ENCODE measurements at places on chromosomes 11 and 22. TPM values are rescaled to one million over a fixed set of nuclear protein-coding genes. Genes with fewer than 3 reads are reported as not detected.

IGLL1 gene
- not detected for total RNA-seq

OR52E5 gene
- not detected for total RNA-seq

AP5B1 gene
- total RNA-seq = 17.4 TPM

DNA sequence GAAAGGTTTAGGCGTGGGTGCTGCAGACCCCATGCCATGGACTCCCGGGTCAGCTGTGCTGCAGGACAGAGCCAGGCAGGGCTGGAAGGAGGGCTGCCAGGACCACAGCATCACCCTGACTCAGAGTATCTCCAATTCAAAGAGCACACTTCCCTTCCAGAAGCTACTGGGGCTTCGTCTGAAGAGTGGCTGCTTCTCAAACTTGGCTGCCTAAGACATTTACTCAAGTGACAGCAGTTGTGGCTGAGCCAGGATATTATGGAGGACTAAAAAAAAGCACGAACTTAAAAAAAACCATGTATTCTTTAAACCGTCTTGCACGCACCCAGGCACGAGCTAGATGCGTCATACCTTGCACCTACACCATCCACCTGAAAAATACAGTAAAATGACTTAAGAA lies 13.0 kb upstream of the BID start:
- peaks cover 4% of the 10 kb centered on the region for H3K4me1 ChIP-seq
- no peak overlapping the region for H3K4me3 ChIP-seq
- H3K27me3 ChIP-seq = no peaks in the 10 kb centered on the region
- no peak for DNase-seq

- no peak overlapping the region for H3K27ac ChIP-seq
- H3K27me3 ChIP-seq = no peaks in the 10 kb centered on the region
- no peaks in the 10 kb centered on the region for H3K36me3 ChIP-seq
- no peaks in the 10 kb centered on the region for H3K4me1 ChIP-seq
- no peak for DNase-seq
Observed at GRCh38 chr11:80846979-80847378, 1406.1 kb upstream of the TENM4 start.

DNA sequence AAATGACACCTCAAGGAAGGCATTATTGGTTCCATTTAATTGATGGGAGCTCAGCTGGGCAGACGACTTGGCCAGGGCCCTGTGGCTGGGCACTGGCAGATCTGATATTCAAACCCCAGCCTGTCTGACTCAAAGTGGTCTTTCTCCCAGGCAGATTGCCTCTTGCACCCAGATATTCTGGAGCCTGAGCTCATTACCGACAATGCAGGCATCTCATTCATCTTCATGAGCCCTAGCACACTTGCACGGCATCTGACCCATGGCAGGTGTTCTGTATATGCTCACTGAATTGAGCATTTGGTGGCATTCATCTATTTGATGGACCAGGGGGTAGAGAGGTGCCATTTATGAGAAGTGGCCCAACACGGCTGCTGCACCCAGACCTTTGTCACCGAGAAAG lies 193.1 kb downstream of the DSCAML1 start:
- no peaks in the 10 kb centered on the region for H3K36me3 ChIP-seq
- H3K4me3 ChIP-seq = no peak overlapping the region
- no peaks in the 10 kb centered on the region for H3K27me3 ChIP-seq
- H3K27ac ChIP-seq = no peak overlapping the region

GRCh38 chr11:115521825-115522224 lies 17.6 kb upstream of the CADM1 start:
- no peaks in the 10 kb centered on the region for H3K27me3 ChIP-seq
- no peaks in the 10 kb centered on the region for H3K36me3 ChIP-seq
- DNase-seq = no peak
- H3K4me1 ChIP-seq = no peaks in the 10 kb centered on the region

- no peaks in the 10 kb centered on the region for H3K36me3 ChIP-seq
- DNase-seq = no peak
- no peaks in the 10 kb centered on the region for H3K4me1 ChIP-seq
- H3K27ac ChIP-seq = no peak overlapping the region
- no peak overlapping the region for H3K4me3 ChIP-seq
- no peaks in the 10 kb centered on the region for H3K27me3 ChIP-seq
Observed at GRCh38 chr11:130498181-130498580, 49.7 kb downstream of the ADAMTS15 start.

DNA sequence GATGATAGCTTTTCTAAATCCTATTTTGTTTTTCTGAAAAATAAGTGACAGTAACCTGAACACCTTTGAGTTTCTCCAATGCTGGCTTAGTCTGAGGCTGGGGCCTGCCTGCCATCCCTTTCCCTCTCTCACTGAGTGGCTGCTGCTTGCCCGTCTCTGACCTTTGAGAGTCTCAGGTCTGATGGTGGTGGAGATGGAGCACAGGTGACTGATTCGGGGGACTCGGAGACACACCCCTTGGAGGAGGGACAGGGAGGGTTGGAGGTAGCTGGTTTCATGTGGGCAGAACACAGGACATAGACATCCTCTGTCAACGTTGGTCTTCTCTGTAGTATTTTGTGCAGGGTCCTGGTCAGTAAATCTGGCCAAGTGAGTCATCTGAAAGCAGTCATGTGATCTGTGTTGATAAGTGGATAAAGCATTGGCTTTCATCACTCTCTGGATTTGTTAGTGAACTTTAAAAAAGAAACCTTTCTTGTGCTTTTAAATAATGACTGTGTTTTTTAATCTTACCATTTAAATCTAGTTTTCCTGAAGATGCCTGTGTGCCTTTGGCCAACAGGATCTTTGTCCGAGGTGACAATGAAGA lies 47.1 kb upstream of the CLDN5 start:
- DNase-seq = no peak
- peaks cover 5% of the 10 kb centered on the region for H3K27me3 ChIP-seq
- no peaks in the 10 kb centered on the region for H3K36me3 ChIP-seq
- no peaks in the 10 kb centered on the region for H3K4me1 ChIP-seq

Measured in CD8-positive, alpha-beta memory T cell (primary cell).